ENCODE measurements at places on chromosomes 1 and 21.

DNA sequence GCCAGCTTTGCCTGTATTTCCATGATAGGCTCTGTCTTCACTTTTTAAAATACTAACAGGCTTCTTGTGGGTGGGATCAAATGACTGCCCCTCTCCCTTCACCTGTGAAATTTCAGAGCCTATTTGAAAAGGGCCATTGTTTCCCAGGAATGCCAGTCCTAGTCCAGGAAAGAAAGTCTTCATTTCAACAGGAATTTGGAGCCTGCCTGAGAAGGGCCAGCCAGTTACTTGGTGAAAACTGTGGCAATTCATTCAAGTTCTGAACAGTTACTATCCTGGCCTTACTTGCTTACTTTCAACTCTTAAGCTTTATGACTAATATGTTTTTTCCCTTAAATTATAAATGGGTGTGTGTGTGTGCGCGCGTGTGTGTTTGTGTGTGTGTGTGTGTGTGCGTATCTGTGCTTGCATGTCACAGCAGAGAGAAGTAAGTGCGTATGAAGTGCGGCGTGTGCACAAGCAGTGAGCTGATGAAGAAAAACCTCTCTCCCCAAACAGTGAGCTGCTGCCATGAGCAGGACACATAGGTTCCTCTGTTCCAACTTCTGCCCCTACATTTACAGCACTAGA is 67.5 kb upstream of the RNPC3 start:
- H3K36me3 ChIP-seq, result no peaks in the 10 kb centered on the region
- H3K4me3 ChIP-seq, result no peak overlapping the region
- peaks cover 3% of the 10 kb centered on the region for H3K27me3 ChIP-seq
- H3K27ac ChIP-seq, result no peak overlapping the region

DNA sequence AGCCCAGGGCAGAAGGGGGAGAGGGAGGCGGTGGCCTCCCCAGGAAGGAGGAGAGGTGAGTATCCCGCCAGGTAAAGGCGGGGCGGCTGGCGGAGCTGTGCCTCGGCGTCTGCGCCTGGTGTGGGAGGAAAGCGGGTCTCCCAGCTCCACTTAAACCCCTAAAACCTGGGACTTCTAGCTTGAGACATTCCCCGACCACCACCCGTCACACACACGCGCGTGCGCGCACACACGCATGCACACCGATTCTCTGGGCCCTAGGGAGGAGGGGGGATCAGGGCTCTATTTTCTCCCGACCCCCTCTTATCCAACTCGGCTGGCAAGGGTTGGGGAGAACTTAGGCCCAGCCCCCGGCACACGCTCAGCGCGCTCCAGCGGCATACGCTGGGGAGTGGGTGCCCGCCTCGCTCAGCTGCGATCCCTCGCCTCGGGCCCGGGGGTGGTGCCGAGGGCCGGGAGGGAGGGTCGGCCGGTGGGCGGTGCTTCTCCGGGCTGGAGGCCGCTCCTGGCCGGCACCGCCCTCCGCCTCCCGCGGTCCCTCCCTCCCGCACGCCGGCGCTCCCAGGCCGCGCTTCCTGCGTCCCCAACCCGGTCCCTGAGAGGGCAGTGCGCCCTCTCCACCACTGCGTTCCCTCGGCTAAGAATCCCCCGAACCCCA is at the start of gene TMEM51:
TMEM51 (plus strand) TSS at position 564 of the 658 bp plus-strand sequence. CDS start 61,341 bp downstream, outside the sequence.
- H3K27me3 ChIP-seq, result peaks cover 57% of the 10 kb centered on the region
- no peaks in the 10 kb centered on the region for H3K36me3 ChIP-seq
- no peak within 1 kb of the TSS for H3K27ac ChIP-seq
- peak within 1 kb of the TSS; percentile 73 for H3K4me3 ChIP-seq
- DNase-seq, result peak; percentile 65

DNA sequence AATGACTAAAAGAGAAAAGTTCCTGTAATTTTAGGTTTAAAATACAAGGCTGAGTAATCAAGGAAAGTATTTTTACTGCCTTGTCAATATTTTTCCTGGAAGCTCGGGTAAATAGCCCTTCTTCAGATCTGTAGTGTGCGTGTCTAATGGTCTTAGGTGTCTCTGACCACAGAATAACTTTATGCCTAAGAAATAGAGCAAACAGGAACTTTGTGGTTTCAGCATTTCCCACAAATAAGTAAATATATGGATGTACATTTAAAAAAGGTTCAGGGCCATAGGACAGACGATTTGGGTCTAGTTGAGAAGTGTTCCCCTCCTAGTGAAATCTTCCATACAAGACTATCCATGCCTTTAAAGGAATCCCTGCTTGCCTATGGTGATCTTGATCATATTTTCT is 107.0 kb downstream of the ZC3H11B start:
- H3K36me3 ChIP-seq, result no peaks in the 10 kb centered on the region
- H3K27me3 ChIP-seq, result no peaks in the 10 kb centered on the region
- H3K4me3 ChIP-seq, result no peak overlapping the region
- H3K27ac ChIP-seq, result no peak overlapping the region
- no peaks in the 10 kb centered on the region for H3K4me1 ChIP-seq

DNA sequence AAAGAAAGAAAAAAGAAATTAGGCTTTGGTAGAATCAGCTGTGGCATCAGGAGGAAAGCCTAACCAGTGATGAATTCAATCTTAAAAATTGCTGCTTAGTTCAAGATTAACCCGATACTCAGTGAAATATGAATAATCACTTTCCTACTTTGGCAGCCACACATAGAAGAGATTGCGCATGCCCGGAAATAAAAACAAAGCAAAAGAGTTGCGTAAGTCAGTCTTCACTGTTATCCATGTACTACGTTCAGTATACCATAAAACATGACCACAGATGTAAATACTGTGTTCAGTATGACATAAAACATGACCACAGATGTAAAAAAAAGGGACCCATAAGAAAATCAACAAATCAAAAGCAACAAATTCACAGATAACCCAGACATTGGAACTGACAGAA is 19.2 kb downstream of the CD1D start:
- no peak overlapping the region for H3K4me3 ChIP-seq
- DNase-seq, result no peak

GRCh38 chr1:47618830-47619229 is 181.0 kb downstream of the FOXD2 start:
- no peak overlapping the region for H3K27ac ChIP-seq
- no peak overlapping the region for H3K4me3 ChIP-seq
- DNase-seq, result no peak
- no peaks in the 10 kb centered on the region for H3K36me3 ChIP-seq
- H3K27me3 ChIP-seq, result no peaks in the 10 kb centered on the region

DNA sequence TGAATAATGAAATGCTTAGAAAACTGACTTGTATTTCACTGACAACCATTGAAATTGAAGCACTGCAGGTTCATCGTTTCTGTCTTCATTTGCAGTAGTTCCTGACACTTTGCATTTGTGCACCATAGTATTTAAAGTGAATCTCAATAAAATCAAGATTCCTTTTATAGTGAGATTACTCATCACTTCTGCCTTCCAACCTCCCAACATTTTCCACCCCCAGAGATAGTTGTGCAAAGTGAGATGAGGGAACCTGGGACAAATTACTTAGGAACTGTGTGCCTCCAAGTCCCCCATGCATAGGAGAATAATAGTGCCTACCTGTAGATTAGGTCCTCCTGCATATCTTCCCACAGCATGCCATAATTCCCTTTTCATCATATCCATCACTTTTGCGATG is 114.9 kb upstream of the DPT start:
- H3K4me1 ChIP-seq, result no peaks in the 10 kb centered on the region
- no peak for DNase-seq
- H3K27me3 ChIP-seq, result peaks cover 6% of the 10 kb centered on the region
- H3K27ac ChIP-seq, result no peak overlapping the region

GRCh38 chr1:77552626-77553025 is 129.8 kb downstream of the ZZZ3 start:
- H3K36me3 ChIP-seq, result no peaks in the 10 kb centered on the region
- no peak overlapping the region for H3K27ac ChIP-seq
- H3K4me3 ChIP-seq, result no peak overlapping the region
- H3K27me3 ChIP-seq, result no peaks in the 10 kb centered on the region
- DNase-seq, result no peak

GRCh38 chr1:103265551-103265950 is 157.2 kb upstream of the COL11A1 start:
- H3K4me3 ChIP-seq, result no peak overlapping the region
- H3K4me1 ChIP-seq, result no peaks in the 10 kb centered on the region
- no peaks in the 10 kb centered on the region for H3K36me3 ChIP-seq

- H3K4me3 ChIP-seq, result no peak overlapping the region
- H3K27ac ChIP-seq, result no peak overlapping the region
- peak; percentile 46 for DNase-seq
- H3K36me3 ChIP-seq, result no peaks in the 10 kb centered on the region
Observed at GRCh38 chr1:7409278-7409677, 361.8 kb upstream of the VAMP3 start.

DNA sequence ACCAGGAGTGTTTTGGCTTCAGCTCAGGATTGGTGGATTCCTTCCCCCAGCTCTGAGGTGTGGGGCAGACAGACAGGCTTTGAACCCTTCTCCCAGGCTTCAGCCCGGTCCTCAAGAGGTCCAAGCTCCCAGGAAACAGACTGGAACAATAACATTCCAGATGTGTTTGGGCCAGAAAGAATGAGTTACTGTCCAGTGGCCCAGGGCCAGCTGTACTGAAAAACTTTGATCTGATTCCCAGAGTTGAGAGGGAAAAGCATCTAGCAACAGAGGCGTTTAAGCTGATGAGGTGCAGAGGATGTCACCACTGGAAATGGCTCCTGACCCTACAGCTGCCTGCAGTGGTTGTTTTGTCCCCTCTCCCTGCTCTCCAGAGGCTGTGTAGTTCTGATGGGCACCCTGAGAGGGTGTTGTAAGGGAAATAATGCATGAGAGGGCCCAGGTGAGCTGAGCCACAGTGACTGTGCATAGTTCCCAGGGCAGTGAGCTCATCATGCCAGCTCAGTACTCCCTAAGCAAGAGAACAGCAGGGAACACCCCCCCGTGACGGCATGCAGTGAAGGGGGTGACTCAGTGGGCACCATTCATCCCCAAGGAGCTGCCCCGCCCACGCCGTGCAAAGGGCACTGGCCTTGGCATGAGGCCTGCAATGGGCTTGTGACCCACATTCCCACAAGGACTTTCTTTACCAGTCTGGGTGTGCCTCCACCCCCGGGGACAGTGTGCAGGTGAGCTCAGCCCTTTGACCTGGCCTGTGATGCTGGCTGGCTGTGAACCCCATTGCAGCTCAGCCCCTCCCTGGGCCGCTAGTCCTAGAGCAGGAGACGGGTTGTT is 13.8 kb upstream of the SFN start:
- peaks cover 9% of the 10 kb centered on the region for H3K4me1 ChIP-seq
- no peaks in the 10 kb centered on the region for H3K27me3 ChIP-seq
- DNase-seq, result peak; percentile 55
- H3K4me3 ChIP-seq, result no peak overlapping the region
- H3K27ac ChIP-seq, result no peak overlapping the region

GRCh38 chr1:117036018-117036461 is 24.1 kb upstream of the TTF2 start:
- no peak for DNase-seq
- H3K27me3 ChIP-seq, result no peaks in the 10 kb centered on the region
- H3K36me3 ChIP-seq, result peaks cover 4% of the 10 kb centered on the region
- H3K4me1 ChIP-seq, result peaks cover 2% of the 10 kb centered on the region
- H3K4me3 ChIP-seq, result no peak overlapping the region

GRCh38 chr1:63429281-63429680 is 61.9 kb downstream of the ALG6 start:
- H3K27ac ChIP-seq, result no peak overlapping the region
- H3K36me3 ChIP-seq, result peaks cover 21% of the 10 kb centered on the region
- no peaks in the 10 kb centered on the region for H3K4me1 ChIP-seq
- no peak overlapping the region for H3K4me3 ChIP-seq

DNA sequence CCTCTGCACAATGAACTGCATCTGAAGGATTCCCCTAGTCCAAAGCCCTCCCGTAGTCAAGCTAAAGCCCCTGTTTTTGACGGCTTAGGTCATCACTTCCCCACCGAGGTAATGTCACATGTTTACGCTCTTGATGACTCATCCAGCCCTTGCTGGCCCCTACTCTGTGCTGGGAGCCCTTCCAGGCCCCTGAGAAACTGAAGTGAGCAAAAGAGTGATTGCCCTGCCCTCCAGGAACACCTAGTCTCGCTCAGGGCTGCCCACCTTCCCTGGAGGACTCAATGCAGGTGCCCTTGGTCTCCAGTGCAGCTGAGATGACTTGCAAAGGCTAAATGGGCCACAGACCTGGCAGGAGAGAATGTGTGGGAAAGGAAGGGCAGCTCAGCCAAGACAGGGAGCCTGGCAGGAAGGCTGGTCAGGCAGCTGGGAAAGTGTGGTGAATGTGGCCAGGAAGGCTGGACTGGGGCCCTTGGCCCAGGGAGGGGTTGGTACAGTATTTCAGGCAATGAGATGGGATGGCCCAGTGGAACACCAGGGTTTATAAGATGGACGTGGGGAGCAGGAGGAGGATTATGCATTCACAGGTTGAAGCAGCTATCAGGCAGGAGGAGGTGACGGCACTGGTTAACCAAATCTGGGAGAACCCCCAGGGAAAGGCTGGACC is 345.6 kb downstream of the NPHP4 start:
- H3K27ac ChIP-seq, result no peak overlapping the region
- no peaks in the 10 kb centered on the region for H3K4me1 ChIP-seq
- no peak overlapping the region for H3K4me3 ChIP-seq
- no peaks in the 10 kb centered on the region for H3K36me3 ChIP-seq

- H3K36me3 ChIP-seq, result no peaks in the 10 kb centered on the region
- peaks cover 15% of the 10 kb centered on the region for H3K27me3 ChIP-seq
- H3K27ac ChIP-seq, result no peak overlapping the region
Observed at GRCh38 chr1:64484651-64485050, 14.7 kb downstream of the CACHD1 start.

GRCh38 chr21:38787461-38788274 is 18.1 kb upstream of the ETS2 start:
- H3K4me3 ChIP-seq, result no peak overlapping the region
- H3K36me3 ChIP-seq, result peaks cover 6% of the 10 kb centered on the region
- peaks cover 9% of the 10 kb centered on the region for H3K4me1 ChIP-seq
- H3K27me3 ChIP-seq, result no peaks in the 10 kb centered on the region
- no peak for DNase-seq

- no peak overlapping the region for H3K4me3 ChIP-seq
- no peak overlapping the region for H3K27ac ChIP-seq
- no peaks in the 10 kb centered on the region for H3K27me3 ChIP-seq
- H3K4me1 ChIP-seq, result no peaks in the 10 kb centered on the region
- DNase-seq, result no peak
Observed at GRCh38 chr1:228308085-228308601, 98.5 kb downstream of the TRIM11 start.

DNA sequence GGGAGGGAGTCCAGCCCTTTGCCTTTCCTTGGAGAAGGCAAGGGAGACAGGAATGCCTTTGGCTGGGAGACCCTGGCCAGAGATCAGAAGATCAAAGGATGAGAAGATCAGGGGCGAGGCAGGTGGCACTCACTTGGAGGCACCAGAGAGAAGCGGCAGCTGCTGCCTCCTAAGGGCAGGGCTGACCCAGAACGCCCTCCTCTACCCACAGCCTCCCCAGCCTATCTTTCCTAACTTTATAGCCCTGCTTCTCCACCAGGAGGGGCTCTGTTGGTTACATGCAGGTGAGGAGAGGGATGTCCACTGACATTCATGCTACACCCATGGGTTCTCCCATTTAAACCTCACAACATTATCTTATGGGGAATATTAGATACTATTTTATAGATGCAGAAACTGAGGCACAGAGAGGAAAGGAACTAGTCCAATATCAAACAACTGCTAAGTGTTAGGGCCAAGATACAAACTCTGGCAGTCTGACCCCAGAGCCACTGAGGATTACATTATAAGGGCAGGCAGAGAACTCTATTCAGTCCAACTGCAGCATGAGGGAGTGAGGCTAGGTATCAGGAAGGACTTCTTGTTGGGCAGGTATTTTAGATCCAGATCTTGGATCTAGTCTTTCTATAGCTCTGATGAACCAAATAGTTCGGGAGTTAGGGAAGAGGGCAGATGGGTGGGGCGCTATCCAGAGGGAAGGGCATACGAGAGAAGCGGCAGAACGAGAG is 19.9 kb downstream of the LGR6 start:
- peaks cover 6% of the 10 kb centered on the region for H3K4me1 ChIP-seq
- DNase-seq, result no peak
- H3K27me3 ChIP-seq, result peaks cover 65% of the 10 kb centered on the region
- no peak overlapping the region for H3K27ac ChIP-seq
- H3K4me3 ChIP-seq, result peak overlapping the region; percentile 39
